Activated CD4-positive, alpha-beta T cell treated with anti-CD3 and anti-CD28 coated beads for 4 hours (primary cell): ENCODE measurements at places on chromosomes 4 and X.

- no peak for DNase-seq
Measured at GRCh38 chr4:73683456-73683855, 56.9 kb upstream of the CXCL8 start.

DNA sequence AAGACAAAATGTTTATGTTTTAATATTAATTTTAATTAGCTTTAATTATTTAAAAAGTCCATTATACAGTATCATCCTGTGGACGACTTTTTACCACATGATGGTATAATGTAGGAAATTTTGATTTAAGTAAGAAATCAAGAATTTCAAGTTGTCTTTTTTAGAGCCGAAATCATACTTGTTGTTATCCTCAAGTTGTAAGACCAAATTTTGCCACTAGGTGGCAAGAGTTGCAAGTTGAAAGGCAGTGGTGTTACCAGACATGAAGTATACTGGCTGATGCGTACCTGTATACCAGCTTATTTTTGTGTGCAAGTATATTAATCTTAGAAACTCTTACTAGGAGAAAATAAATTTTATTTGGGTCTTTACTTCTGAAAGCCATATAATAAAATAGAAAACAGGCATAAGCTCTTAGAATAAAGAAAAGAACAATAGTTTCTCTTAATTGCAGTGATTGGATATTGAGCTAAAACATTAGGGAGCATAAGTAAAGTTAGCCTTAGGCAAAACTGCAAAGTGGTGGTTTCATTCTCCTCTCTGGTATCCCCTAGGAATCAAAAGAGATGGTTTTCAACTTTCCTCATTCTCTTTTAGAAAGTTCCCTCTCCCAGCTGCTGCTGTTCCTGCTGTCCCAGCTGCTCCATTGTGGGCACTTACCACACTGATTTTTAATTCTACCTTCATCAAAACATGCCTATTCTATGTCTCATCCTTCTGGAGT, 118.0 kb upstream of the WDFY3 start:
- DNase-seq, result peak; percentile 6

DNA sequence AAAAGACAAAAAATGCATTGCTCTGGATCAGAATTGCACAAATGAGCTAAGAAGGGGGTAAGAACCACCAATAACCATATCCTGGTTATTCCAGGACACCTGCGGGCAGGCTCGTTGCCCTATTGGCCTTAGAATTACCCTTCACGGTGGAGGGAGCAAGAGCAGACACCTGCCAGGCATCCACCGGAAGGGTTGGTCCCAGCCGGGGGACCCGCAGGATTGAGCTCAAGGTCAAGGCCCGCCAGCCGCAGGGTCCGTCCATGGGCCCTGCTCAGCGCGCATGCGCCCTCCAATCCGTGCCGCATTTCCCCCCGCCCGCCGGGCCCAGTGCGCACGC, 575 bp downstream of the SLC25A6 start:
- no peak for DNase-seq

GRCh38 chr4:42284030-42284429, 113.3 kb upstream of the SHISA3 start:
- no peak for DNase-seq

GRCh38 chr4:18945464-18945863, 923.9 kb upstream of the LCORL start:
- DNase-seq, result no peak

DNA sequence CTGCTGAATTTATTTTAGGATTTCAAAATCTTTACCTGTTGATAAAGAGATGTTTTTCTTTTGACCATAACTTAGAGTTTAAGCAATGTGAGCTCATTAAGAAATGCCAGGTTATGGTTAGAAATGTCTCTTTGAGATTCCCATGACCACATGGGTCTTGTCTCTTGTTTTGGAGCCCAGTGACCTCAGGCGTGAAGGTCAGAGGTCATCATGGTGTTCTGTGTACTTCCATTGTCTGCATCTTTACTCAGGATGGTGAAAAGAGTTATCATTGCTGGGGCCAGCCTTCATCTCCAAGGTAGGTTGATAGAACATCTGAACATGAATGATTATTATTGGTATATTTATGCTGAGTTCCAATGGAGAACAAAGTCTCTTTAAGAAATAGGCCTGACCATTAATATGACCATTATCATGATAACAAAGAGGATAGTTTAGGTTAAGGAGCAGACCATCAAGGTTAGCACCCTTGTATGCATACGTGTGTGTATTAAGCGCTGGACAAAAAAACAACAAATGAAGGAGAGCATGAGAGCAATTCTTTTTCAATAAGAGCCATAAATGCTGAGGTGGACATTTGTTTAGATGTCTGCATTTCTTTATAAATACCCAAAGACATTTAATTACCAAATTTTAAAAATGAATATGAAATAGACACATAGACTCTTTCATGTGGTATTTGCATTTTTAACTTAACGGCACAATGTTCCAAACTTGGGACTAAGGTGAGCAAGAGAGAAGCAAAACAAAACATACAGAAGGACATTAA, 120.6 kb upstream of the PAQR3 start:
- DNase-seq, result no peak

DNA sequence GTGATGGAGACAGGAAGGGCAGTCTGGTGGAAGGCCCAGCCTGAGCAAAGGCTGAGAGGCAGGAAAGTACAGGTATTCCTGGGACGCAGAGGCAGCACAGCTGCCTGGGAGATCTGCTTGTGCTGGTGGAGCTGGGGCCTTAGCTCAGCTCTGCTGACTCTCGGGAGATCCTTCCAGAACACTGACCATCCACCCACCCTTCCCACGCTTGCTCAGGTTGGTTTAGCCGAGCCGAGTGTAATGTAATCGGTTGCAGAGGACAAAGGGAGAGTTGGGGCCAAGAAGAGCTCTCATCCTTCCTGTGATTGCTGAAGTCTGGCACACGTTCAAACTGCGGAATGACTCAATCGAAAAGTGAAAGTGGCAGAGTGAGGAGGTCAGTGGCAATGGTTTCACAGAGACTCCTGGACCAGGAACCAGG, 43.1 kb upstream of the GPR78 start:
- DNase-seq, result no peak

GRCh38 chrX:118519411-118520215, 24.0 kb downstream of the DOCK11 start:
- DNase-seq, result no peak

GRCh38 chrX:24876530-24877287, 139.1 kb downstream of the ARX start:
- DNase-seq, result no peak

DNA sequence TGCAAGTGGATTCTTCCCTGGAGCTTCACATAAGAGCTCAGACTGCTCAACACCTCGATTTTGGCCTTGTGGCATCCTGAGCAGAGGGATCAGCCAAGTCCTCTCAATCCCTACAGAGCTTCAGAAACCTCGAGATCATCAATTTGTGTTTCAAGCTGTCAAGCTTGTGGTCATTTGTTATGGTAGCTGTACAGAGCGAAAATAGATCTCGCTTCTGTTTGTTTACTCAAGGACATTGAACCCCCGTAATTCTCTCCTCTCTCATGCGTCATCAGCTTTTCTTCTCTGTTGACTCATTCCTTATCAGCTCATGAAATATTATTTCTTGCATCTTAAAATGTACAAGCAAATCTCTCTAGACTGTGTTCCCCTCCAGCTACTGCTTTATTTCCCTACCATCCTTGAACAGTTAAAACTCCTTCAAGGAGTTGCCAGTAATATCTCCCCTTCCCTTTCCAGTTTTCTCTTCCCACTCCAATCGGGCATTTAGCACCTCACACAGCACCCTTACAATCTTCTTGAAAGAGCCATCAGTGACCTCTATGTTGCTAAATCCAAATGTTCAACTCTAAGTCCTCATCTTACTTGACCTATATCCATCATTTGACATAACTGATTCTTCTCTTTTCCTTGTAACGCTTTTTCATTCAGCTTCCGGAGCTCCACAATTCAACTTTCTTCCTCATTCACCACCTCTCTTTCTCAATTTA, 106.2 kb upstream of the FAT1 start:
- no peak for DNase-seq

GRCh38 chr4:4289055-4289454, 899 bp downstream of the LYAR start:
- no peak for DNase-seq

DNA sequence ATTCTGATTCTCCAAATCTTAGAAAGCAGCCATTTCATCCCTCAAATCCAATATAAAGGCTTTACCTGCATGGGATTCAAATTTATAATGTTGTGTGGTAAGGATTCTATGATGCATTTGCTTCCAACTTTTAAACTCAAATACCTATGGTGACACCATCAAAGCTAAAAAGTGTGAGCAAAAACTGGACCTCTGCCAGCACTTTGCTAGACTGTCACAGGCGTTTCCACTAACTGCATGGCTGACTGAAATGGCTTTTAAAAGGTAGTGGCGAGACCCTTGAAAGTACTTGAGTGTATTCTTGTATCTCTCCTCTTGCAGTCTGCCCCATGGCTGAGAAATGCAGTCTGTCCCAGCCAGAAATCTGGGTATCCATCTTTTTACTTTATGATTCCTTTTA, 169.4 kb downstream of the AMELX start:
- DNase-seq, result no peak

DNA sequence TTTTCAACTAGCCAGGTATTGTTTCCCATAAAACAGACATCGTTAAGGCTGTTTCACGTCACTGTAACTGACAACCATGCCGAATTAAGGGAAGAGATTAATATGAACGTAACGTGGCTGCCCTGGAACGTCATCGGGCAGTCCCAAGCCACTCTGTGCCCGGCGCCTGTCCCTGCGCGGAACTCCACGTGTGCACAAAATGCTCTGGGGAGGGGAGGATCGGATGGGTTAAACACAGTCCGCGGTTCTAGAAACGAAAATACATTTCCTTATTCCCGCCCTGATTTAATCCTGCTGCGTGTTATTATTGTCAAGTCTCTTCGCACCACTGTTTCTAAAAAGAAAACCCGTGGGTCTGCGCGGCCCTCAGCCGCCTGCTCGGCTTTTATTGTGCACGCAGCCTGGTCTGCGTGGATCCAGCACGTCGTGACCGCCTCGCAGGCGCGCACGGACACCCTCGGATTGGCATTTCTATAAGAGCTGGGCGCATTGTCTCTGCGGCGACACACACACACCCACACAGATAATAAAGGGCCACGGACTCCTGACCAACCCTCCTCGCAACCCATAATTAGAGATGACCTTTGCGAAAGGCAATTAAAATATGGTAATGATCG, 69.6 kb upstream of the BCOR start:
- DNase-seq, result no peak

- DNase-seq, result no peak
Measured at GRCh38 chrX:154446430-154446829, 2.5 kb downstream of the FAM50A start.

DNA sequence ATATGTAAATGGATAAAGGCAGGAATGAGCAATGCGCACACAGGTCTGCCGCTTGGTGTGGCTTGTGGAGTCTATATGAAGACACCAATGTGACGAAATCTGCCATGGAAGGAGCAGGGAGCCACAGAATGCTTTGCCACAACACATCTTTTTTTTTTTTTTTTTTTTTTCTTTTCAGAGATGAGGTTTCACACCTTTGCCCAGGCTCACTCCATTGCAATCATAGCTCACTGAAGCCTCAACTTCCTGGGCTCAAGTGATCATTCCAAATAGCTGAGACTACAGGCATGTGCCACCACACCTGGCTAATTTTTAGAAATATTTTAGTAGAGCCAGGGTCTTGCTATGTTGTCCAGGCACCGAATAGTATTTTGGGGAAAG, 17.4 kb upstream of the SLC34A2 start:
- no peak for DNase-seq
